ENCODE measurements at places on chromosomes 4 and X. TPM values are rescaled to one million over a fixed set of nuclear protein-coding genes. Genes with fewer than 3 reads are reported as not detected.
A peak's percentile ranks its signal among the peaks of the same experiment; 100 is the strongest.

- DNase-seq = no peak
- no peaks in the 10 kb centered on the region for H3K36me3 ChIP-seq
- no peak overlapping the region for H3K4me3 ChIP-seq
These were observed 2.0 kb downstream of the RELL1 start for GRCh38 chr4:37684154-37684553.

DNA sequence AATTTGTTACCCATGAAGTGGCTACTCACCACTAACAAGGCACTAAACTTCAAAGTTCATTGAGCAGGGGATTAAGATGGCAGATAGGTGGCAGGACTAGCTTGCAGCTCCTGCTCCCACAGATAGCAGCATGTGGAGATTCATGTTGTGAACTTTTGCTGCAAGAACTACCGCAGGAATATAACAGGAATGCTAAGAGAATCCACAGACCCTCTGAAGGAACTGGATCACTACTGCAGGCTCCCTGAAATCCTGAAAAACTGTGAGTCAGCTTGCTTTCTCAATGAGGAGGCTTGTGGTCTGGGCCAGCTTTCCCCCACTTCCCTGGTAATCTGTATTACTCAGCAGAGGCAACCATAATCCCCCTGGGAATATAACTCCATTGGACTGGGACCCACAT, 118.5 kb upstream of the VCX2 start:
- H3K4me1 ChIP-seq = no peaks in the 10 kb centered on the region
- H3K27me3 ChIP-seq = no peaks in the 10 kb centered on the region
- no peak for DNase-seq
- H3K36me3 ChIP-seq = no peaks in the 10 kb centered on the region

- no peaks in the 10 kb centered on the region for H3K27me3 ChIP-seq
- no peak overlapping the region for H3K4me3 ChIP-seq
- H3K4me1 ChIP-seq = peaks cover 3% of the 10 kb centered on the region
- no peak for DNase-seq
- H3K36me3 ChIP-seq = no peaks in the 10 kb centered on the region
These were observed 7.5 kb upstream of the PTCHD1 start for GRCh38 chrX:23327104-23327503.

DNA sequence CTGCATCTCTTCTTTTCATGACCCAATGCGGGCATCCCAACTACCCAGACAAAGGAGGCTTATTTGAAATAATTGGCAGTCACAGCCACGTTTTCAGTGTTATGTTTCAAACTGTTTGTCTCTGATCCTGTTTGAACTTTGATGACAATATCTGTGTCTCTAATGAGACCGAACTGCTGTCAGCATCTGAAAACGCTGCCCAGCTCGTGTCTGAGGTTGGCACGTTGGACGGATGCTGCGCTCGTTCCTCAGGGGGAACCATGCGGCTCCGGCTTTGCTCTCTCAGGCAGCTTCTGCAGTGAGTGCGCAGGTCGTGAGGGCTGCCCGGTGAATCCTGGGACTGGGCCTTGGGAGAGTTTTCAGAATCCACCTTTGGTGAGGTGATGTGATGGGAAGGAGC, 58.4 kb upstream of the SORBS2 start:
- H3K4me3 ChIP-seq = no peak overlapping the region
- H3K27ac ChIP-seq = peak overlapping the region; percentile 75
- peaks cover 21% of the 10 kb centered on the region for H3K4me1 ChIP-seq
- DNase-seq = peak; percentile 52

- H3K27me3 ChIP-seq = no peaks in the 10 kb centered on the region
- H3K36me3 ChIP-seq = no peaks in the 10 kb centered on the region
- no peak overlapping the region for H3K4me3 ChIP-seq
- H3K4me1 ChIP-seq = no peaks in the 10 kb centered on the region
- H3K27ac ChIP-seq = no peak overlapping the region
These were observed 320.5 kb upstream of the TET2 start for GRCh38 chr4:104826171-104826570.

DNA sequence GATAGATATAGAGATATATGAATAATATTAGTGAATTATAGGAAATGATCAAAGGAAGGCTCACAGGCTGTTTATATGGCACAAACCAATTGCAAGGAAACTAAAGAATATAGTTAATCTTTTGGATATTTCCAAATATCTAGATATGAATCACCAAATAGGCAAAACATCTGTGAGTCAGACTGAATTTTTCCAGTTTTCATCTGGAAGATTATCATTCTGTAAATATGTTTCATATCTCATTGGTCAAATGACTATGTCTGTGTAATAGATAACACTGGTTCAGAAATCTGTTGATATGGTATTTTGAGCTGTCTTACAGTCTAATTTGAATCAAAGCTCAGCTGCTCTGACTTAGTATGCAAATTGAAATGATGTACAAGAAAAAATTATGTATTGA, 303.6 kb downstream of the FAM133A start:
- no peak for DNase-seq
- no peaks in the 10 kb centered on the region for H3K36me3 ChIP-seq
- no peak overlapping the region for H3K27ac ChIP-seq
- H3K4me1 ChIP-seq = no peaks in the 10 kb centered on the region

DNA sequence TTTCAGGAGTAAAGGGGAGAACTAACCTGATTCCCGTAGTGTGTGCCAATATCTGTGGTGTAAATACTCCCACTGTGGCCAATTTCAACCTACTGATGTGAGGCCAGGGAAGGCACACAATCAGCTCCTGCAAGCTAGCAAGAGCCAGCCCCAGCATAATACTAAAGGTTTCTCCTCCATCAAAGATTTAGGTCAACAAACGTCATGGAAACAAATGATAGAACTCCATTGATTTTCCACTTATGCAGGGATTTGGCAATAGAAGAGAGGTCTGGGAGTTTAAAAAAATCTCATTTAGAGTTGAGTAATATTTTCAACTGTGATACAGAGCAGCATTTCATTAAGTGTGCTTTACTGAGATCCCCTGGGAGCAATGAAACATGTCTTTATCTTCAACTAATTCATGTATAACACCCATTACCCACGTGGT, 15.8 kb upstream of the VEGFD start:
- H3K27ac ChIP-seq = no peak overlapping the region
- H3K4me1 ChIP-seq = no peaks in the 10 kb centered on the region
- no peak overlapping the region for H3K4me3 ChIP-seq
- no peak for DNase-seq
- no peaks in the 10 kb centered on the region for H3K36me3 ChIP-seq

DNA sequence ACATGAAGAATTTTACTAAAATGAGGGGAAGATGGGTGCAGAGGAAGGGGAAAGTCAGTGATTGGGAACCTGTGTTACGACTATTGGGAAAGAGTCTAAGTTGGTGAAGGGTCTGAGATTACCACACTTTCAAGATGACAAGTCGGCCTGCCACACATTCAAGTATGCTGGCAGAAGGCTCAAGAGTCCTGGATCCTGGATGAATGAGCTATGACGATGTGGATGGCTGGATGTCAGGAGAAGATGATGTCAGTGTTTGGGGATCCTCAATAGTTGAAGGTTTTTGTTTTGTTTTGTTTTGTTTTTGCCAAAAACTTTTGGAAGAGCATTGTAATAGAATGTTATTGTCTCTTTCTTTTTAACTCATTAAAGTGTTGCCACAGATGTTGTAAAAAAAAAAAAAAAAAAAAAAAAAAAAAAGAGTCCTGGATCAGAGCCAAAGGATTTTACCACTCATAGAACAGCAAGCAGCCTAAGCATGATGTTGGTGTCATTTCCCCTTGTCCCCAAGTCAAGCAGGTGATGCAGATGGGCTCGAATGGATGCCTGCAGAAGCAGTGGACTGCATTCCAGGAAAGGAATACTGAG, 120.6 kb downstream of the REELD1 start:
- no peak for DNase-seq
- H3K36me3 ChIP-seq = no peaks in the 10 kb centered on the region
- H3K27me3 ChIP-seq = no peaks in the 10 kb centered on the region
- no peak overlapping the region for H3K4me3 ChIP-seq
- no peak overlapping the region for H3K27ac ChIP-seq
- H3K4me1 ChIP-seq = peaks cover 4% of the 10 kb centered on the region

DNA sequence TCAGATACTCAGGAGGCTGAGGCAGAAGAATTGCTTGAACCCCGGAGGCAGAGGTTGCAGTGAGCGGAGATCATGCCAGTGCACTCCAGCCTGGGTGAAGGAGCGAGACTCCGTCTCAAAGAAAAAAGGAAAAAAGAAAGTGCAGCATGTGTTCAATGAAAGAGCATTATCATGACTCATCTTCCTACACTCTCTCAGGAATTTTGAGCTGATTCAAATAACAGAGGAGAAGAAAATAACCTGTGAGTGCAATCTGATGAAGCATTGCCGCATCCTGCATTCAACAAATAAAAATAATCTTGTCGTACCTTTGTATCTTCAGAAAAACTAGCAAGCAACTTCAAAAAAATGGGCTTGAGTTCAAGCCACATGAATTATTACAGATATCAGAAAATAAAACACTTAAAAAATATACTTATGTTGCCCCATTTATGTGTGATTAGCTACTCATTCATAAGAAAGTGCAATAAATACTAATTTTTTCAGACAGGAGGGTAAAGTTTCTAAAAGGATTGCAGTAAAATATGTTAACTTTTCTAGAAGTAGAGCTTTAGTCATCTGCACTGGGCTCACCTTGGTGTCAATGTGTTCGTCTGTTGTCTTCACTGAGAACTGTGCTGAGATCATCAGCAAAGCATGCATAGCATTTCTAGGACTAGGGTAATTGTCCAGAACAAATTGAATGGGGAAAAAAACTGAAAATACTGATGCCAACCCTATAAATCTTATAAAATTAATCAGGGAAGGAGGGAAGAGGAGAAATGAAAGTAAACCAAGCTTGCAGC, 90.4 kb upstream of the VCX3B start:
- DNase-seq = no peak
- no peaks in the 10 kb centered on the region for H3K4me1 ChIP-seq
- no peak overlapping the region for H3K27ac ChIP-seq
- no peak overlapping the region for H3K4me3 ChIP-seq
- H3K27me3 ChIP-seq = no peaks in the 10 kb centered on the region
- no peaks in the 10 kb centered on the region for H3K36me3 ChIP-seq

- H3K4me3 ChIP-seq = peak overlapping the region; percentile 57
- peaks cover 13% of the 10 kb centered on the region for H3K4me1 ChIP-seq
- DNase-seq = no peak
- H3K27ac ChIP-seq = no peak overlapping the region
- H3K36me3 ChIP-seq = no peaks in the 10 kb centered on the region
- H3K27me3 ChIP-seq = peaks cover 39% of the 10 kb centered on the region
These were observed 973 bp downstream of the STK32B start for GRCh38 chr4:5052204-5052702.

GRCh38 chr4:90118527-90119195, 8.5 kb upstream of the CCSER1 start:
- H3K4me3 ChIP-seq = no peak overlapping the region
- no peak for DNase-seq
- H3K4me1 ChIP-seq = no peaks in the 10 kb centered on the region
- no peak overlapping the region for H3K27ac ChIP-seq
- H3K27me3 ChIP-seq = no peaks in the 10 kb centered on the region

DNA sequence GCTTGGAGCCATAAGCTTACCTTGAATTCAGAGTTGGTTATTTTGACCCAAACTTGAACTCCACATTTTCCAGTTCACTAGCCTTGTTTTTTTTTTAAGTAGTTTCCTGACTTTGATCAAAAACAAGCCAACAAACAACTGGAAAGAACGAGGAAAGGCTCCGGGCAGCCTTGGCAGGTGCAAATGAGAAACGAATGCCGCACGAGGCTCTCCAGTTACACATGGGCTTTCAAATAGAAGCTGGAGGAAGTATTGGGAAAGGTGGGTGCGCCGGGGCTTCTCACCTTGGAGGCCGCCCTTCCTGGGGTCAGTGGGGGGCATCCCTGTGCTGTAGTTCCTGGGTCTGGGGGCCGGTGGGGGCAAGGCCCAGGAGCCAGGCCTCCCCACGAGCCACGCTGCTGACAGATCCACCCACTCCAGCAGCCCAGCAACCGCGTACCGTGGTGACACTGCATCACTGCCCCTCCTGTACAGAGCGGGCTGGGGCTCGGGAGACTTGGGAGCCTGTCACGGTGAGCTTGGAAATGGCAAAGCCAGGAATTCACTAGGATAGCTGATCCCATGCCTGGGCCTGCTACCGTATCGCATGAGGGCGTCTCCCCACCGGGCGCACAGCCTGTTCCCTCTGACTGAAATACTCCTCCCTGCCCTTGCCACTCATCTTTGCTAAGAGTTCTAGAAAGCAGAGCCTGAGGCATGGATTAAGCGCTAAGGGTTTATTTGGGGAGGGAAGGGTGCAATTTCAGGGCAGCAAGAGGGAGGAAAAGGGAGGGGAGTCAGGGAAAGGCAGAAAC, 50.9 kb upstream of the ADRA2C start:
- H3K4me3 ChIP-seq = no peak overlapping the region
- no peak overlapping the region for H3K27ac ChIP-seq
- no peaks in the 10 kb centered on the region for H3K36me3 ChIP-seq
- peak; percentile 6 for DNase-seq
- peaks cover 33% of the 10 kb centered on the region for H3K27me3 ChIP-seq

DNA sequence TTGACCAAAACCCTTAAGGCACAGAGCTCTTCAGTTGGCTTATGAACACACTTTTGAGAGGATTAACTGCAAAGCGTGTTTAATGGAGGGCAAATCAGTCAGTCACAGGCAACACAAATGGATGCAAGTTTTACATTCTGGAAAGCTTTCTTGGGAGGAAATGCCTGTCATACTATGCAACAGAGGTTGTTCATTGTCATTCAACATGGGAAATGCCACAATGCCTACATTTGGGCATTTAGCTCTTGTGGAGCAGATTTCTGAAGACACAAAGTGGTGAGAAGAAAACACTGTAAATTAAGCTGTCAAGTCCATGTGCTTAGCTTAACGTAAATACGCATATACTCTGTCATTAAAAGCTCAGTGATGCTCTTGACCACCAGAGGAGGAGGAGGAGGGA, 41.1 kb downstream of the CBLL2 start:
- no peaks in the 10 kb centered on the region for H3K27me3 ChIP-seq
- H3K4me1 ChIP-seq = no peaks in the 10 kb centered on the region
- H3K36me3 ChIP-seq = no peaks in the 10 kb centered on the region

DNA sequence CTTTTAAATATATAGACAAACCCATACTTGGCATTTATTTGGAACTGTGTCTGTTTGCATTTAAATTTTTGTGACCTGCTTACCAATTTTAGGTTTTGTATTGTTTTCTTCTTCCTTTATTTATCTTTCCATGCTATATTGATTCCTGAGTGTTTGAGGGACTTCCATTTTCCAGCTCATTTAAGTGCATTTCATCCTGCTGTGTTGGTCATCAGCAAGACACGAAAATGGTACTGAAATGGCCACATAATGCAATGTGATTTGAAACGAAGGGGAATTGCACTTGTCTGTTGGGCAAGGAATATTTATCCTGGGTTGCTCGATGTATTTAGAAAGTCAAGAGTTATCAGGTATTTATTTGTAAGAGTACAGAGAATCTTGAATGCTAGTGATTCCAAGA, 524.3 kb upstream of the MAGEB2 start:
- no peaks in the 10 kb centered on the region for H3K27me3 ChIP-seq
- no peak overlapping the region for H3K27ac ChIP-seq
- DNase-seq = no peak

- no peak overlapping the region for H3K27ac ChIP-seq
- no peaks in the 10 kb centered on the region for H3K36me3 ChIP-seq
- no peaks in the 10 kb centered on the region for H3K4me1 ChIP-seq
- DNase-seq = no peak
- no peak overlapping the region for H3K4me3 ChIP-seq
- H3K27me3 ChIP-seq = no peaks in the 10 kb centered on the region
These were observed 7.4 kb downstream of the LPAR4 start for GRCh38 chrX:78754917-78755316.

The DUSP21 gene
- total RNA-seq = not detected

The VCX3B gene
- 0.20 TPM for total RNA-seq

The CCNI gene
- total RNA-seq = 310 TPM

The COX7B2 gene
- not detected for total RNA-seq

The TSPAN6 gene
- total RNA-seq = 3.0 TPM

The GLRA3 gene
- not detected for total RNA-seq

The KLHL13 gene
- total RNA-seq = 18.1 TPM

The GPR34 gene
- 9.8 TPM for total RNA-seq

The KLF8 gene
- 3.2 TPM for total RNA-seq
